ENCODE measurements at places on chromosomes 3 and 15.

- no peak for DNase-seq
Measured at GRCh38 chr3:187966096-187966495, 187.9 kb upstream of the LPP start.

DNA sequence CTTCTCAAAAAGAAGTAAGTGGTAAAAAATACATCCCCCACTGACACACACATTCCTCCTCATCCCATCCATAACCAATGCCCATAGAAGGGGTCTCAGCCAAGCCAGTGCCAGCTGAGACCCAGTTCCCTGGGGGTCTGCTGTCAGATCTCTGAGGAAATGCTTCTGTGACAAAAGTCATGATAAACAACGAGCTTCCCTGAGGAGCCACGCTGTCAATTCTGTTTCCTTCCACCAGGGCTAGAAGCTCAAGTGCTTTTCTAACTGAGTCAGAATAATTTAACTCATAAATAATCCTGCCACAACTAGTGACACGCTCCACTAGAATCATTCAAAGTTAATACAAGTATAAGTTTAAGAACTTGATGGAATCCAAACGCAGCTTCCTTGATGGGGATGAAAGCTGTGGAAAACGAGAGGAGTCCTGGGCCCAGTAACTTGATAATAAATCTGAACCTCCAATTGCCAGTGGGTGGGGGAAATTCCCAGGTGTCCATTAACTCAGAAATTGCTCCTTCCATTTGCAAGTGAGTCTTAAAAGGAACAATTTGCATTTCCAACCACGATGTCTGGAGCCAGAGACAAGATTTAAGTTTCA is 348.7 kb upstream of the LMCD1 start:
- no peak for DNase-seq

DNA sequence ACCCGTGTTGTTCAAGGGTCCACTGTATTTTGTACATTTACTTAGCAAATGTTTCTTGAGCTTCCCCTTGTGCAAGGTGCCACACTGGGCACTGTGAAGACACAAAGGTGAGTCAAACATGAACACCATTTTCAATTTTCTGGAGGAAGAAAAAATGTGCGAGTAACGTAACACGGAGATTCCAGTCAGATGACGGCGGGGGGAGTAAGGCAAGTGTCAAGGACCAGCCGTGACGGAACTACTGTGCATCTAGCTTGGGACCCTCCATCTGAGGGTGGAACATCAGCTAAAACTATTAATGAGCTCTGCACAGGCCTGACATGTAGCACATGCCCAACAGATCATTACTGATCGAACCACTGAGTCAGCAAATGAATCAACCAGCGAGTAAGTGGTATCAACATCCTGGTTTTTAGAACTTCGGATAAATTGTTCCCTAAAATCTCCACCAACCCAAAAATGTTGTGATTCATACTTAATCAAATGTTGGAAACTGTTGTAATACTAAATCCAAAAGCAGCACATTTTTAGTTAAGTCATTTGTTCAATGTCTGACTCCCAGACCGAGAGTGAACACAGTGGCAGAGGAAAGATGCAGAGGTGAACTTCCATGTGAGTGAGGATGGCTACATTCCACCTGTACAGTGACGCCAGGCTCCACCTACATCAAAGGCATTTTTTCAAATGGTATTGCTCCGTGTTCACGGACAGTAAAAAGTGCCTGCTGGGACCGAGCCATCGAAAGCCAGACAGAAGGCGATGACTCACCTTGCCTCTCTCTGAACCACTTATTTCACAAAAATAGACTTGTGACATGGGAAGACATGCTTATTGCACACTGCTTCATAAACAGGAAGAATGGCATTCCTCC is 172.2 kb downstream of the ATP10A start:
- peak; percentile 55 for DNase-seq

- DNase-seq, result no peak
Measured at GRCh38 chr15:47720555-47720954, 3.2 kb downstream of the SEMA6D start.

GRCh38 chr3:148879256-148879655 is 14.2 kb downstream of the CPA3 start:
- DNase-seq, result no peak

DNA sequence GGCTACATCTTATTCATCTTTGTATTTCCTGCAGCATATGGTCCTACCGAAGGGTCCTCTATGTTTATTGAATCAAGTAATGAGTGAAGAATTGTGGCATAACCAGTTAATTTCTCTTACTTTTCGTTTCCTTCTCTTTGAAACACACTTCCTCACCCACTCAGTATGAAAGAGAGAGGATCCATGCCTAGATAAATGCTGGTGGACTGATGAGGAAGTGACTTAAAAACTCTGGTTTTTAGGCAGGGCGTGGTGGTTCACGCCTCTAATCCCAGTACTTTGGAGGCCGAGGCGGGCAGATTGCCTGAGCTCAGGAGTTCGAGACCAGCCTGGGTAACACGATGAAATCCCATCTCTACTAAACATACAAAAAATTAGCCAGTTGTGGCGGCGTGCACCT is 2.2 kb upstream of the MB21D2 start:
- DNase-seq, result no peak

DNA sequence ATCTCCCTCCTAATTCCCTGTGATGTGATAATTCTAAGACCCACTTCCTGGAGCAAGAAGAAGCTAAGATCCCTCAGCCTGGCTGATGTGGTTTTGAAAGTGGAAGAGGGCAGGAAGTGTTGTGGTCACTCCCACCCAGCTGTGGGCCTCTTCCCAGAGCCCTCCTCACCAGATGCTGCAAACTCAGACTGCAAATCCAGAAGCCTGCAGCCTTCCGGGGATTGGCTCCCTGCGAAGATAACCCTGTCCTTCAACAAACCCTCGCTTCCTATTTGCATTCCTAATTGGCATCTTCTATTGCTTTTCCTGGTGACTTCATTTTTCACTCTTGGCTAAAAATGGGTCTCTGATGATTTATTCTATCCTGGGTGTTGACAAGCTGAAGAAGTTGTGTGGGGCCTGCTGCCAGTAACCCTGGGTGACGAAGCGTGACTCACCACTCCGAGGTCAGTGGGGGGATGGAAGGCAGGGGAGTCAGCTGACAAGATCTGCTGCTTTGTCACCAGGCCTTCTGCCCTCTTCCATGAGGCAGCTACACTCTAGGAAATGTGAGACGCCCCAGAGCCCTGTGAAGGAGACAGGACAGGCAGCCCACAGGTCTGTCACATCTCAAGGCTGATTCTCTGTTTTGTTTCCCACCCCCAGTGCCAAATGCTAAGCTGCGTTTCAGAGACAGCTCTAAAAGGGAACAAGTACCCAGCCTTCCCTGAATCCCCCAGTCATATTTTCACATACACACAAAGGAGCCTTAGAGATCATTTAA is 99.7 kb upstream of the LIPC start:
- DNase-seq, result peak; percentile 99

GRCh38 chr3:108296239-108296638 is at the start of gene HHLA2:
Gene HHLA2, plus strand, starts transcription at chr3:108296548. Its CDS starts 55,266 bp downstream, at chr3:108351814.
- peak; percentile 61 for DNase-seq

- peak; percentile 62 for DNase-seq
Measured at GRCh38 chr3:64355401-64355807, 130.1 kb upstream of the PRICKLE2 start.

DNA sequence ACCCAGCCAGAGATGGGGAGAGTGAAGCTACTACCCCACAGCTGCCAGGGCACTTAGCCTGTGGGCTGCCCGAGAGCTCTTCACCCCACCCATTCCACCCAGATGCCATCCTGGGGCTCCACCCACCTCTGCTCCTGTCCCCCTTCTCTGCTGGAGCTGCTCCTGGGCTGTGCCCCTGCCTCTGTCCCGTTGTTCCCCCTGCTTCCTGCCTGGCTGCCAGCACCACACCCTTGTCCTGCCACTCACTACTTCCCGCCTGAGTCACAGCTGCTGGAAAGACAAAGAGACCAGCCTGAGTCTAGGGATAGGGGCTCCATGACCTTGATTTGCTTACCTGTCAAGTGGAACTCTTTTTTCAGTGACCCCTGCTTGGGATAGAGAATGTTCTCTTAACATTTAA is 12.4 kb downstream of the GNAI2 start:
- peak; percentile 71 for DNase-seq

- no peak for DNase-seq
Measured at GRCh38 chr3:135133905-135134683, 339.0 kb downstream of the EPHB1 start.

DNA sequence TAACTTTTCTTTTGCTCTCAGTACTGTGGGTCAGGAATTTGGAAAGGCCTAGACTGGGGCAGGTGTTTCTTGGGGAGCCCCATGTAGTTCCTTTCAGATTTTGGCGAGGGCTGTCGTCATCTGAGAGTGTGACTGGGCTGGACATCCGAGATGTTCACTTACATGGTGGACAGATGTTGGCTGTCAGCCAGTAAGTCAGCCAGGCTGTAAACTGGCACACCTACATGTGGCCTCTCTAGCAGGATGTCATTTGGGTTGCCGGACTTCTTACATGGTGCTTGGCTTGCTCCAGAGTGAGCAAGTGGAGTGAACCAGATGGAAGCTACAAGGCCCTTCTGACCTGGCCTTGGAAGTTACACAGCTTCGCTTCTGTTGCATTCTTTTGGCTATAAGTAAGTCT is 20.7 kb downstream of the TATDN2 start:
- DNase-seq, result no peak

DNA sequence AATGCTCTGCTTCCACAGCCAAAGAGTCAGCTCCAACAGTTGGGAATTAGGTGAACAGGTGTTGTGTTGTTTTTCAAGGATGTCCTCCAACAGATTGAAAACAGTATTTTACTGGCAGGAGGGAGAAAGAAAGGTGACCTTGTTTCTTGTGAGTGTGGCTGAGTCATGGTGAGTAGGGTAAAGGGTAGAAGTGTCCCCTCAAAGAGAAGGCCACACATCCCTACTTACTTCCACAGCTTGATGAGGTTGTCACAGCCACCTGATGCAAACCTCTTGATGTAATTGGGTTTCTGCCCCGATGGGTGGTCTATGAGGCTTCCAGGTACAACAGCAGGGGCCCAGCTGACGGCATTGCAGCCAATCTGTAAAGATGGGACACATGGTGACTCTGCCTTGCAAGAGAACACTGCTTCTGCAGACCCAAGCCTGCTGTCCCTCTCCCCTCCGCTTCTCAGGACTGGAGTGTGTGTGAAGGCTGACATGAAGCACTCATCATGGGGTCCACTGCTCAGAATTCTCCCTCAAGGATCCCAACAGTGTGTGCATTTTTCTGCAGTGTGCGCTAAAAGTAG is 12.7 kb upstream of the GHRL start:
- DNase-seq, result no peak

DNA sequence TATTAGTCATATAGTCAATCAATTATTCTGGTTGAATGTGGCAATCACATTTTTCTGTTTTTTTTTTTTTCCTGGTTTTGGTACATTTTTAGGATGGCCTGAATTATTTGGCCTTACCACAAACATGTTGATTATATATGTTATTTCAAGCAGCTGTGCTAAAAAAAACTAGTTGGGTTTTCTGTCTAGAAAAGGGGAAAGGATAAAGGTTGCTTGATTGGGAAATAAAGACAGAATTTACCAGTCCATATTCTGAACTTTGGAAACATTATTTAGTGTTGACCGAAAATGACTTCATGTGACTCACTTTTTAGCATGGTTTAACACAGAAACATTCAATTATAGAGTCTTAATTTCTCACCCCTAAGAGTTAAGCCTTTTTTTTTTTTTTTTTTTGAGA is 8.1 kb downstream of the MORF4L1 start:
- DNase-seq, result no peak

GRCh38 chr15:58981808-58982475 is 5.5 kb upstream of the RNF111 start:
- no peak for DNase-seq

GRCh38 chr15:93846148-93846547 is 385.2 kb upstream of the MCTP2 start:
- no peak for DNase-seq

DNA sequence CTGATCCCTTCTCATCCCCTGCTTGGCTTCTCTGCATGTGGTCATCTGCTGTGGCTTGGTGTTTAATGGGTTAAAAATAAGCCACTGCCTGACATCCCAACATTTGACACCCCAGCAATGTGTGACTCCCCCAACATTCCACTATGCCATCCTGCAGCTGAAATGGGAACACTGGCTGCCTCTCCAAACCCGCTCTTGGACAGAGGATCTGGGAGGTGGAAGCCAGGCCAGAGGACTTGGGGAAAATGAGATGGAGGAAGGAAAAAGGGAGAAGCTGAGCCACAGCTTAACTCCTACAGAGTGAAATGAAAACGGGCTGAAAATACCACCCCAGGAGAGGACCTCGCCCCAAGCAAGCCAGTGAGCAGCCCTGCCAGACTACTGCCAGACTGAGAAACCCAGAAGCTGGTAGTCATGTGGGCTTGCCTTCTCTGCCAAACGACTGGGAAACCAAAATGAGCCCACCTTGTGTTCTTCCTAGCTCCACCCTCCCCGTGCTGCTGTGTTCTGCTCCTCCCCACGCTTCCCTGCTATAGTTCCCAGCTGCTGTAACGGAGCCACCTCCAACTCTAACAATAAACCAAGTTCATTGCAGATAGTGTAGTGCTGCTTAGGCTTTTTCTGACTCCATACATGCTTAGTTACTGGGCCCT is 13.7 kb downstream of the MAP1A start:
- no peak for DNase-seq

DNA sequence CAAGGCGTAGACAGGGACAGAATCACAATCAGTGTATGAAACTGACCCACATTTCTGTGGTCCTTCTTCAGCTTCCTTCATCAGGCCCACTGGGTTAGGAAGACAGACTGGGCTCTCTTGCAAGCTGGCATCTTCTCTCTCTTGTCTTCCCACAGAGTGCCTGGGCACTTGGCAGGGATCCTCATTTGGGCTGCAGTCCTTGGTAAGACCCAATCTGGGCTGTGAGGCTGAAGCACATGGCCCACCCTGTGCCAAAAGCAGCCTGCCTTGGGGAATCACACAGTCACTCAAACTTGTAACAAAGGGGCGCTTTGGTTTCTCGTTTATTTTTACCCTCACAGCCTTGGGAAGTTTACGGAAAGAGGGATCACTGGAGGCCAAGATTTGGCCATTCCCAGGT is 8.2 kb upstream of the EPHB3 start:
- no peak for DNase-seq

DNA sequence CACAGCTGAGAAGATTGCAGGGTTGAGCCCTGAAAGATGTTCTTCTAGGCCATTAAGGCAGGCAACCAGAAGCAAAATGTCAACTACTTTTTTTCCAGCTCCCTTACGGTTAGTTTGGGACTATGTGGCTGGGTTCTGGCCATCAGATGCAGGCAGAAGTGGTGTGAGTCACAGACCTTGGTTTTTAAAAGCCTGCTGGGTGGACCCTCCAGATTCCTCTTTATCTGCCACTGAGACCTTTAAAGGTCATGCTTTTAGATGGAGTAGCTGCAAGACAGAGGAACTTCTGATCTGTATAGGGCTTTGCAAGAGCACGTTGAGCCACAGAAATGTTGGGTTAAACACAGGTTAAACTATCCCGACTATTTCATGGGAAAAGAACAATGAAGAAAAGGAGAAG is 102.9 kb downstream of the CHST2 start:
- DNase-seq, result no peak
